NCI-H2107 (cell line): ENCODE measurements at places on chromosomes 13 and 19.

GRCh38 chr13:29456419-29456818, 139.1 kb downstream of the SLC7A1 start:
- no peak for DNase-seq

- no peak for DNase-seq
Observed at GRCh38 chr13:40668335-40668734, 1.9 kb upstream of the FOXO1 start.

DNA sequence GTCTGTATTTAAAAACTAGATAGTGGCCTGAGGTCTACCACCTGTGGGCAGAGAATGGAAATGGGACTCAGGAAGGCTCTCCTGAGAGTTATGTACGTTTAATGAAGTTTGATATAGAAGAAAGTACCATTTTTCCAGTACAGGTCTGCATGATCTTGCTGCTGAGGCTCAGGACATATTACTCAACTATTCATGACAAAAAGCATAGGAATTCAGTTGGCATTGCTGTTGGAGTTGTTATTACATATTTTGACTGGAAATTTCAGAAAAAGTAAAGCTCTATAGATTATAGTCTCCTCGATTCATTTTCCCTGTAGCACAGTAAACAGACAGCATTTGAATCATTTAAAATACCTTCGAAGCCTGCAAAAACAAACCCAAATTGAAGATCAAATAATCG, 469.8 kb downstream of the DCT start:
- no peak for DNase-seq

- DNase-seq, result no peak
Observed at GRCh38 chr13:99967869-99968520, 3.6 kb downstream of the ZIC5 start.

DNA sequence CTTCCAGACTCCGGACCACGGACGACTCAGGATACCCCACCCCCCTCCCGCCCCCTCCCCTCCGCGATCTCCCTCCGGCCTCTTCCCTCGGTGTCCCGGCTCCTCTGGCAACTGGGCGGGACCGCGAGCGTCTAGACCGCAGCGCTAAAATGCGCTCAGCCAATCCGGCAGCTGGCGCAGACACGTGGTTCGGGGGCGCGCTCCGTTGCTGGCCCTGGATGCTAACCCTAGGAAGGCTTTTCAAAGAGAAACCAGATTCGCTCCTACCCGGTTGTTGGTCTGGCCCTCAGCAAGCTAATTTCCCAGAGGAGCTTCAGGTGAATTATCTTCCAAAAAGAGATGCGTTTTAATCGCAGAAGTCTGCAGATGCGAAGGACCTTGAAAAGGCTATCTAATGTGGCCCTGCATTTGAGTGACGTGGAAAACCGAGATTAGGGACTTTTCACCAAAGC, at the start of gene DZIP1:
TSS of gene DZIP1 (minus strand) at position 106 of the 452 bp plus-strand sequence. CDS start 2,677 bp downstream, outside the sequence.
- peak; percentile 54 for DNase-seq

- no peak for DNase-seq
Observed at GRCh38 chr13:49304763-49305700, 57.3 kb downstream of the CDADC1 start.

DNA sequence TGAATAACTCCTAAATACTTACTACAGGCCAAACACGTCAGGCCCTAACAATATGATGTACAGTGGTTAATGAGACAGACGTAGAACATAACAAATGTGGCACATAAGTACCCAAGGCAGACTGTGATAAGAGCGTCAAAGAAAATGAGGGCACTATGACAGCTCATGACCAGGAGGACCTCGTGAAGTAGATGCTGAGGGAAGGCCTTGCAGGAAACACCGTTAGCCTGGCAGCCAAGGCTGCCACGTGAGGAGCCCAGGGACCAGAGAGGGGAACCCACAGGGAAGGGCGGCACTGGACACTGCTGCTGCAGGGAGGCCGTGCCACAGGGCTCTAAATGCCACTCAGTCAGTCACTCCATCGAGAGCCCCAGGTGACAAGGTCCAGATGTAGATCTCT, 5.7 kb downstream of the TUBGCP3 start:
- no peak for DNase-seq

GRCh38 chr19:46601318-46602224, at the start of gene CALM3:
Gene CALM3, plus strand, starts transcription at chr19:46601330. Its CDS starts 105 bp downstream, at chr19:46601435.
- DNase-seq, result no peak

GRCh38 chr19:36008336-36008978, at the start of gene SYNE4:
Gene SYNE4, minus strand, starts transcription at chr19:36008813. Its CDS starts 132 bp downstream, at chr19:36008681.
- DNase-seq, result no peak

- no peak for DNase-seq
Observed at GRCh38 chr13:106804991-106805390, 237.1 kb upstream of the ARGLU1 start.

DNA sequence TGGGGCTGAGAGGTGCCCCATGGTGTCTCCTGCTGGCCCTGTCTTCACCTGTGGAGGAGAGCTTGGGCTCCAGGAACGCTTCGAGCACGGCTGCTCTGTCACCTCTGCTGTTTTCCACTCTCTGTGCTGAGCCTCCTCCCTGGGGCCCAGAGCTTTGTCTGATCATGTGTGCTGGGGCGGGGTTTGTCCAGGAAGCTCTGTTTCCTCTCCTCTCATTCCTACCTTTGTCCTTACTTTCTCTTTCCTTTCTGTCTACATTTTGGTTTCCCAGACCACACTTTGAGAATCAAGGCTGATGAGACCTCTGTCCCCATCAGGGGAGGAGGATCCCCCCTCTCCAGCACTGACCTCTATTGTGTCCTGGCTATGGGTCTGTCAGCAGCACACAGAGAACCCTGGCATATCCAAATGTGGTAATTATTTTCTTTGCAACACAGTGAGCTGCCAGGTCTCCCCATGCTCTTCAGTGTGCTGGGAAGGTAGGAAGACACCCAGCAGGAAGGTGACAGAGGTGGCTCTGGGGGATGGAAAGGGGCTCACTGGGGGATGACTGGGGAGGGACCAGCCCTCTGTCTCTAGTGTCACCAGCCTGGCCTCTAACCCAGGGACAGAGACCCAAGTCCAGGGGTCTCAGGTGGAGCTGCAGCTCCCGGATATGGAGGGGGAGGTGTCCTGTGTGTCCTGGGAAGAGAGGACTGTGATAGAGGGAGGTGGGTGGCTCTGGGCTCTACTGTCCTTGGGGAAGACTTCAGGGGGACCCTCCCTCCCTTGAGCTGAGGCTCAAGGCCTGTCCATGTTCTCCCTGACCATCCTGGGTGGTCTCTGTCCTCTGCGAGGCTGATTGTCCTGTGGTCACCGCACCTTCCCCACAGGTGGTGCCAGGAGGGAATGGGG, at the start of gene CEACAM1:
TSS of gene CEACAM1 (minus strand) at position 128 of the 894 bp plus-strand sequence. CDS start at position 21, 107 bp downstream.
- peak; percentile 46 for DNase-seq

GRCh38 chr13:113776231-113777125, 17.5 kb downstream of the TMEM255B start:
- DNase-seq, result no peak

DNA sequence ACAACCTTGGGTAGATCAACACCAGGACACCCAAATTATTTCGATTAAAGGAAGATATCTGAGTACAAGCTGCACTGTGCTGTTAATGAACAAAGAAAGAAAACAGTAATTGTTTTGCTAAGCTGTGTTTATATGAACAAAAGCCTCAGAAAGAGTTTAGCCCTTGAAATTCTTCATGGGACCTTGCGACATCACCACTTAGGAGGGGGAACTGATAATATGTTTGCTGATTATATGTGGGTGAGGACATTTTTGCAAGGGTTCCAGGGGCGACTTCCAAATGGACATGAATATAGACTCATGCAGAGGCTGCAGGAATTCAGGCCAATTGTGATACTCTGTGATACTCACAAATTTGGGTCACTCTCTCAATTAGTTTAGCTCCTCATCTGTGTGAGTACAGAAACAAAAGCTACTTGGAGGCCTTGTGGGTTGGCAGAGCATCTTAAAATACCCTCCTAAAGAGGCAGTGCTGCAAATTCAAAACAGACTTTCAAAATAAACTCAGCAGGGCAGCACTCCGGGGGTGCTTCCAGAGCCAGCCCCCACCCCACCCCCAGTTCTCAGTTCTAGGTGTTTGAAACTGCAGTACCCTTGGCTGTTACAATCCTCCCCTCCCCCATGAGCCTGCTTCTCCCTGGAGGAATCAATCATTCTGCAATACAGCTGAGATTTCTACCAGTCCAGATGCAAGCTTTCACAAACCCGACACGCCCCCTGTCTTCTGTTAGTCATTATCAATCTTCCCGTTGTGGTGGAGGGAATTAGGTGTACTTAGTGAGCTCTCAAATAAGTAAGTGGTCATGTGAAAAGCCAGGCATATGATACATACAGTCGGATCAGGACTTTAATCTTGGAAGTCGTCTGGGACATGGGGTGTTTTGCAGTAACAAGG, 97.0 kb upstream of the MBNL2 start:
- peak; percentile 21 for DNase-seq

GRCh38 chr19:56933014-56933705, 92.6 kb upstream of the PEG3 start:
- DNase-seq, result no peak

GRCh38 chr19:771332-771785, 20.4 kb downstream of the MISP start:
- DNase-seq, result no peak

DNA sequence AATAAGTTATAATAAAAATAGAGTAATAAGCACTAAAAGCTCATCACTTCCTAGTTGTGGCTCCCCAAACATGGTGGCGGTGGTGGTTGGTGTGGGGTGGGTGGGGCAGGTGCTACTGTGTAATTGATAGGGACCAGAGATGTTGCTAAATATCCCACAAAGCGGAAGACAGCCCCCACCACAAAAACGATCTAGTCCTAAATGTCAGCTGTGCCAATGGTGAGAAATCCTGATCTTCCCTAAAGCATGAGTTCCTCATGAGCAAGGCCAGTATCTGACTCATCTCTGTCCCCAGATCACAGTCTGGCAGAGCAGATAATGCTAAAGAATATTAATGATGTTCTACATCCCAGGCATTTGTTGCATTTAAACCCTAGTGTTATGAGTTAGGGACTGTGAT, 1.9 kb upstream of the EDDM13 start:
- no peak for DNase-seq

- no peak for DNase-seq
Observed at GRCh38 chr19:900302-901111, 7.2 kb downstream of the RNU6-9 start.

- DNase-seq, result no peak
Observed at GRCh38 chr13:78376033-78376432, 227.3 kb downstream of the POU4F1 start.

GRCh38 chr13:99335603-99336002, 28.4 kb upstream of the GPR183 start:
- no peak for DNase-seq

- no peak for DNase-seq
Observed at GRCh38 chr19:45790942-45791341, 1.7 kb downstream of the DMWD start.

- DNase-seq, result no peak
Observed at GRCh38 chr13:55341891-55342290, 1798.8 kb upstream of the PRR20A start.

GRCh38 chr19:8085598-8086408, 33.2 kb downstream of the CCL25 start:
- DNase-seq, result no peak
